ENCODE measurements at places on chromosomes 11 and 22. TPM values are rescaled to one million over a fixed set of nuclear protein-coding genes. Genes with fewer than 3 reads are reported as not detected.

GRCh38 chr22:35903571-35904335, 124.9 kb downstream of the RBFOX2 start:
- DNase-seq, result no peak
- H3K4me3 ChIP-seq, result no peak overlapping the region
- no peaks in the 10 kb centered on the region for H3K27me3 ChIP-seq
- peaks cover 70% of the 10 kb centered on the region for H3K4me1 ChIP-seq

Gene TIMM10
- 45.1 TPM for total RNA-seq

- H3K27ac ChIP-seq, result peak overlapping the region; percentile 93
- DNase-seq, result peak; percentile 81
- H3K4me1 ChIP-seq, result peaks cover 45% of the 10 kb centered on the region
- H3K36me3 ChIP-seq, result no peaks in the 10 kb centered on the region
These were observed 18.5 kb downstream of the SPECC1L start for GRCh38 chr22:24289114-24289513.

DNA sequence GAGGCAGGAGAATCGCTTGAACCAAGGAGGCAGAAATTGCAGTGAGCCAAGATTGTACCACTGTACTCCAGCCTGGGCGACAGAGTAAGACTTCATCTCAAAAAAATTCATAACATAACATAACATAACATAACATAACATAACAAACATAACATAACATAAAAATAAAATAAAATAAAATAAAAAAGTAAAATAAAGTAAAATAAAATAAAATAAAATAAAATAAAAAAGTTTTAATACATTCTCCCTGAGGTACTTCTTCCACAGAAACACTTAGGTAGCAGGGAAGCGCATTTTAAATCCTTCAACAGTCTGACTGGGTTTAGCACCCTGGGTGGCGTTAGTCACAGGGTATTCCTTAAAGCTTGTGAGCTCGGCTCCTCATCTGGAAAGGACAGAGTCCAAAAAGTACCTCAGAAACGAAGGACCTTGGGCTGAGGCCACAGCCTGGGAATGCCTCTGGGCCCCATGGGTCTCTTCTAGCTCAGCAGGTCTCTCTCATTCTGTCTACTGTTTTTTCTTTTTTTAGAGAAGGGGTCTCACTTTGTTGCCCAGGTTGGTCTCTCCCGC, 41.7 kb downstream of the MICAL3 start:
- peak overlapping the region; percentile 46 for H3K27ac ChIP-seq
- H3K4me3 ChIP-seq, result no peak overlapping the region
- DNase-seq, result no peak
- H3K4me1 ChIP-seq, result peaks cover 19% of the 10 kb centered on the region

Gene PKNOX2
- 3.6 TPM for total RNA-seq

Gene ZDHHC13
- 8.2 TPM for total RNA-seq

GRCh38 chr11:101949680-101950220, 33.4 kb upstream of the ANGPTL5 start:
- no peak overlapping the region for H3K27ac ChIP-seq
- peak; percentile 2 for DNase-seq
- H3K4me1 ChIP-seq, result no peaks in the 10 kb centered on the region
- H3K36me3 ChIP-seq, result no peaks in the 10 kb centered on the region
- H3K27me3 ChIP-seq, result no peaks in the 10 kb centered on the region

DNA sequence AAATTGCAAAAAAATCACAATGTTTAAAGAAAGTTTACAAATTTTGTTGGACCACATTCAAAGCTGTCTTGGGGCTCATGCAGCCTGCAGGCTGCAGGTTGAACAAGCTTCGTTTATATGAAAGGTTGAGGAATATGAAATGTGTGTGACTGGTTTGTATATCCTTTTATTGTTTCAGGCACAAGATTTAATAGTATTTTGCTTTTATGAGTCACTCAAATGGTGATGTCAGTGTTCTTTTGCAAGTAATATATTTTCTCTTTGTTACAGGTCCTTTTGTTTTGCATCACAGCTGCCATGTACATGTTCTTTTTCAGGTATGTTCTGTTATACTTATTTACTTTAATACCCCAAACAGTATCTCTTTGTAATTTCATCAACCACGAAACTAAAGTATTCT, 198.6 kb downstream of the TMEM135 start:
- no peak overlapping the region for H3K4me3 ChIP-seq
- no peaks in the 10 kb centered on the region for H3K27me3 ChIP-seq
- no peaks in the 10 kb centered on the region for H3K4me1 ChIP-seq
- DNase-seq, result no peak
- no peak overlapping the region for H3K27ac ChIP-seq

DNA sequence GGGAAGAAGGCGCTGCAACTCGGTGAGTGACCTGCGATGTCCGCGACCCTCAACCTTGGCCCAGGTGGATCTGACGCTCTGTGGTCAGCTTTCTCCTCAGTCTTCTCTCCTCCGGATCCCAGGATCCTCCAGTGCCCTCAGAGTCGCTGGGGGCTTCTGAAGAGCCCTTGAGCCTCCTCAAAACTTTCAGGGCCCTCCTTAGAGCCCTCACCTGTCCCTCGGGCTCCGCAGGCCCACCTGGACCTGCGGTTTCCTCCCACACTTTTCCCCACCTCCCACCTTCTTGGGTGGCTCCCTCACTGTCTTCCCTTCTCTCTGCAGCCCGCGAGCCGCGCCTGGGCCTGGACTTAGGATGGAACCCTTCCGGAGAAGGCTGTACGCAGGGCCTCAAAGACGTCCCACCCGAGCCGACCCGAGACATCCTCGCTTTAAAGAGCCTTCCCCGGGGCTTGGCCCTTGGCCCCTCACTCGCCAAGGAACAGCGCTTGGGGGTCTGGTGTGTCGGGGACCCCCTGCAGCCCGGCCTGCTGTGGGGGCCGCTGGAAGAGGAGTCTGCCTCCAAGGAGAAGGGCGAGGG, 335 bp downstream of the ZNF408 start:
- H3K27me3 ChIP-seq, result no peaks in the 10 kb centered on the region
- DNase-seq, result no peak
- H3K4me1 ChIP-seq, result peaks cover 32% of the 10 kb centered on the region
- H3K4me3 ChIP-seq, result peak overlapping the region; percentile 97
- H3K36me3 ChIP-seq, result peaks cover 16% of the 10 kb centered on the region

DNA sequence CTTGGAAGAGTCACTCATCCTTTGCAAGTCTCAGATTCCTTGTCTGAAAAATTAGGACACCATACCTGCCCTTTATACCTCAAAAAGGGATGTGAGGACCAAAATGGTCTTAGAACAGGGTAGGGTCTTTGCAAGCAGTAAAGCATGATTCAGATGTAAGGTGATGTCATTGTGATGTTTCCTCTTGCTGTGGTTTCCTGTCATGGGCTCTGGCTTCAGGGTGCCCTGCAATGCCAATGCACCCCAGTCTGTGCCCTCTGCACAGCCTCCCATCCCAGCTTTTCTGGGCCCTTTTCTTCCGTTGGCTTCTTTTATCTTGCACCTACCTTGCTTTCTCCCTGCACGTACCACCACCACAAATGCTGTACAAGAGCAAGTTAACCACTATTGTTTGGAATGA, 87.8 kb upstream of the NNMT start:
- no peaks in the 10 kb centered on the region for H3K36me3 ChIP-seq
- no peak overlapping the region for H3K4me3 ChIP-seq
- no peak overlapping the region for H3K27ac ChIP-seq
- no peak for DNase-seq

- peaks cover 2% of the 10 kb centered on the region for H3K36me3 ChIP-seq
- H3K4me3 ChIP-seq, result no peak overlapping the region
- H3K4me1 ChIP-seq, result no peaks in the 10 kb centered on the region
- H3K27me3 ChIP-seq, result no peaks in the 10 kb centered on the region
- H3K27ac ChIP-seq, result no peak overlapping the region
These were observed 148.2 kb downstream of the TBC1D22A start for GRCh38 chr22:46910624-46911023.

GRCh38 chr22:42070517-42071422, at the start of gene NAGA:
TSS of gene NAGA (minus strand) at chr22:42070812. CDS start at chr22:42070297, 515 bp downstream.
- H3K27ac ChIP-seq, result peak within 1 kb of the TSS; percentile 66
- H3K4me3 ChIP-seq, result peak within 1 kb of the TSS; percentile 43
- peaks cover 22% of the 10 kb centered on the region for H3K4me1 ChIP-seq
- no peaks in the 10 kb centered on the region for H3K27me3 ChIP-seq
- no peaks in the 10 kb centered on the region for H3K36me3 ChIP-seq
- peak; percentile 97 for DNase-seq

Gene GPR83
- total RNA-seq, result 0.15 TPM

- H3K4me1 ChIP-seq, result peaks cover 7% of the 10 kb centered on the region
- H3K36me3 ChIP-seq, result no peaks in the 10 kb centered on the region
- no peak for DNase-seq
- H3K27me3 ChIP-seq, result peaks cover 75% of the 10 kb centered on the region
These were observed 54.6 kb downstream of the GRIK4 start for GRCh38 chr11:120566176-120566575.

GRCh38 chr22:37172266-37173245, 15.5 kb downstream of the C1QTNF6 start:
- peaks cover 6% of the 10 kb centered on the region for H3K4me1 ChIP-seq
- no peaks in the 10 kb centered on the region for H3K36me3 ChIP-seq
- H3K4me3 ChIP-seq, result no peak overlapping the region

Gene DAGLA
- 5.5 TPM for total RNA-seq

Gene CARNS1
- total RNA-seq, result 1.6 TPM

- no peaks in the 10 kb centered on the region for H3K27me3 ChIP-seq
- peak overlapping the region; percentile 19 for H3K27ac ChIP-seq
- H3K4me3 ChIP-seq, result no peak overlapping the region
- no peak for DNase-seq
- peaks cover 2% of the 10 kb centered on the region for H3K36me3 ChIP-seq
These were observed 52.6 kb downstream of the PITPNB start for GRCh38 chr22:27866135-27867084.

Gene EIF3D
- total RNA-seq, result 413 TPM

GRCh38 chr22:21444701-21445436, 22.3 kb upstream of the TMEM191C start:
- no peak overlapping the region for H3K4me3 ChIP-seq
- no peaks in the 10 kb centered on the region for H3K27me3 ChIP-seq
- no peak overlapping the region for H3K27ac ChIP-seq
- H3K4me1 ChIP-seq, result peaks cover 26% of the 10 kb centered on the region
- DNase-seq, result no peak

- no peaks in the 10 kb centered on the region for H3K4me1 ChIP-seq
- no peaks in the 10 kb centered on the region for H3K36me3 ChIP-seq
- H3K27ac ChIP-seq, result no peak overlapping the region
- H3K4me3 ChIP-seq, result no peak overlapping the region
- no peak for DNase-seq
These were observed 3.5 kb downstream of the PGGHG start for GRCh38 chr11:292211-293121.

DNA sequence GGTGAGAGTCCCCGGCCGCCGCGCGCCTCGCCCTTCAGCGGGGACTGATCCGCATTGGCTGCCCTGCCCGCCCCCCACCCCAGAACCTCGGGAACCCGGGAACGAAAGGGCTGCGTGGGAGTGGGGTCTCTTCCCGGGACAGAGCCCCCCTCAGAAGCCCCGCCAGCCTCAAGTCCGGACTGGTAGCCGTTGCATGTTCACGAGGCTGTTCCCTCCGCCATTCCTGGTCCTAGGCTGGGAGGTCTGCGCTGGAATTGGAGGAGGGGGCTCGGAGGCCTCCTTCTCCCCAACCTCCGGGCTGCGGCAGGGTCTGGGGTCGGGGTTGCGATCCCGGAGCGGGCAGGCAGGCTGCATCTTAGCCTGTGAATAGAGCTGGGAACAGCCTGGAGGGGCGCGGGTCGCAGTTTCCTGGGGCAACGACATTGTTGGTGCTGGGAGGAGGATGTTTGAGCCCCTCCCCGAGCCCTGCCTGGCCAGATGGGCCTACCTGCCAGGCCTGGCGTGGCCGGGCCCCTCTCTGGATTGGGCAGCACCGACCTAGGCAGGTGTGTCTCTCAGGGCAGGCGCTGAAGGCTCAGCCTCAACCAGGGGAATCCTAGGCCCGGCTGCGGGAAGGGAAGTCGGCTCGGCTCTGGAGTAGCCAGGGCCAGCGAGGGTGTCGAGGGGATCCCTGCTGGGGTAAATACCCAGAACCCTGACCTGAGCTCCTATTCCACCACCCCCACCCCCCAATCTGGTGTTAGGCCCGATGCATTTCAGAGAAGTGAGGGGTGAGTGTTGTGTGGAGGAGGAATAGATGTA, 670 bp downstream of the MAPK8IP1 start:
- DNase-seq, result no peak
- H3K36me3 ChIP-seq, result peaks cover under 1% of the 10 kb centered on the region
- H3K4me1 ChIP-seq, result no peaks in the 10 kb centered on the region
- no peak overlapping the region for H3K27ac ChIP-seq

- no peak overlapping the region for H3K27ac ChIP-seq
- peaks cover 31% of the 10 kb centered on the region for H3K4me1 ChIP-seq
- no peak overlapping the region for H3K4me3 ChIP-seq
- DNase-seq, result no peak
These were observed 1.3 kb downstream of the DERL3 start for GRCh38 chr22:23837496-23837859.

Gene TSPAN32
- 22.4 TPM for total RNA-seq

- DNase-seq, result no peak
- H3K36me3 ChIP-seq, result no peaks in the 10 kb centered on the region
- H3K27me3 ChIP-seq, result no peaks in the 10 kb centered on the region
These were observed 425.5 kb upstream of the CADM1 start for GRCh38 chr11:115929618-115930129.

DNA sequence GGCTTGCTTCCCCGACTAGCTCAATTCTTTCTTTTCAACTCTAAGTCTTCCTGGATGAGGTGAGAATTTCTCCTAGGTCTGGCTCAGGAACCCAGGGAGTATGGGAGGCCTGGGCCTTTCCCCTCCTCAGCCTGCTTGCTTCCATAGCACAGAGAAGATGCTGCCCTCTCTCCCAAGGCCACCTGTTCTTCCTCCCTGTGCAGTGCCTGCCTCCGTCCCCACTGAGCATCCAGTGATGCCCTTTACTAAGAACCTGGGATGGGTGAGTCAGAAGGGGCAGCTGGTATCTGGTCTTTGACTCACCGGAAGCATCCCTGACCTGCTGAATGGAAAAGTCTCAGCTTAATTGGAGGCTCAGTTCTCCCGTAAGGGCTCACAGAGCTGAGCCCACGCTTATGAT, 607.9 kb downstream of the BUD13 start:
- H3K36me3 ChIP-seq, result no peaks in the 10 kb centered on the region
- no peak for DNase-seq
- no peaks in the 10 kb centered on the region for H3K4me1 ChIP-seq
- H3K4me3 ChIP-seq, result no peak overlapping the region
- peaks cover 9% of the 10 kb centered on the region for H3K27me3 ChIP-seq
- no peak overlapping the region for H3K27ac ChIP-seq

Gene APOBEC3C
- total RNA-seq, result 12.8 TPM

GRCh38 chr22:40721266-40721665, 42.0 kb downstream of the MCHR1 start:
- H3K4me3 ChIP-seq, result no peak overlapping the region
- DNase-seq, result peak; percentile 47
- H3K4me1 ChIP-seq, result peaks cover 12% of the 10 kb centered on the region
- H3K36me3 ChIP-seq, result no peaks in the 10 kb centered on the region
- peak overlapping the region; percentile 2 for H3K27ac ChIP-seq

- H3K4me3 ChIP-seq, result no peak overlapping the region
- H3K27ac ChIP-seq, result peak overlapping the region; percentile 92
- H3K36me3 ChIP-seq, result no peaks in the 10 kb centered on the region
- DNase-seq, result peak; percentile 91
These were observed 30.3 kb upstream of the GRAMD4 start for GRCh38 chr22:46589871-46590271.

Gene TRIM29
- total RNA-seq, result not detected

Data from cardiac muscle cell (in vitro differentiated cells and primary cell).